ENCODE measurements at places on chromosomes 12 and 14. TPM values are rescaled to one million over a fixed set of nuclear protein-coding genes. Genes with fewer than 3 reads are reported as not detected.
A peak's percentile ranks its signal among the peaks of the same experiment; 100 is the strongest.

GRCh38 chr12:101845137-101845711 is 14.5 kb upstream of the GNPTAB start:
- H3K36me3 ChIP-seq = no peaks in the 10 kb centered on the region
- no peak overlapping the region for H3K27ac ChIP-seq
- H3K4me1 ChIP-seq = no peaks in the 10 kb centered on the region
- H3K4me3 ChIP-seq = no peak overlapping the region
- no peaks in the 10 kb centered on the region for H3K27me3 ChIP-seq

DNA sequence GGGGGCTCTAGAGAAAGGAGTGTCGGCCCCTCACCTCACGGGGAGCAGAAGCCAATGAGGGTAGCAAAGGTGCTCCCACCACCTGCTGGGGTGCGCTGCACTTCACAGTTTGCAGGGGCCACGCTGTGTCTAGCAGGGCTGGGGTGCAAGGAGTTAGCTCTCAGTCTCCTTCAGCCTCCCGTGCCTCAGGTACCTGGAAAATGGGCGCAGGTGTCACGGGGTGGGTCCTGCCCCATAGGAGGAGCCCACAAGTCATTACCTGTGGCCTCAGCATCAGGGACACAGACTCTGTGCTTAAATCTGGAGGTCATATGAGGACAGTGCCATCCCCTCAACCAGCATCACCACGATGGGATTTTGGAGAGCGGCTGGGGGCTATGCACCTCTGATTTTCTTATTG is 326.7 kb downstream of the ADGRD1 start:
- DNase-seq = no peak
- no peaks in the 10 kb centered on the region for H3K4me1 ChIP-seq
- H3K27me3 ChIP-seq = no peaks in the 10 kb centered on the region
- H3K27ac ChIP-seq = no peak overlapping the region

DNA sequence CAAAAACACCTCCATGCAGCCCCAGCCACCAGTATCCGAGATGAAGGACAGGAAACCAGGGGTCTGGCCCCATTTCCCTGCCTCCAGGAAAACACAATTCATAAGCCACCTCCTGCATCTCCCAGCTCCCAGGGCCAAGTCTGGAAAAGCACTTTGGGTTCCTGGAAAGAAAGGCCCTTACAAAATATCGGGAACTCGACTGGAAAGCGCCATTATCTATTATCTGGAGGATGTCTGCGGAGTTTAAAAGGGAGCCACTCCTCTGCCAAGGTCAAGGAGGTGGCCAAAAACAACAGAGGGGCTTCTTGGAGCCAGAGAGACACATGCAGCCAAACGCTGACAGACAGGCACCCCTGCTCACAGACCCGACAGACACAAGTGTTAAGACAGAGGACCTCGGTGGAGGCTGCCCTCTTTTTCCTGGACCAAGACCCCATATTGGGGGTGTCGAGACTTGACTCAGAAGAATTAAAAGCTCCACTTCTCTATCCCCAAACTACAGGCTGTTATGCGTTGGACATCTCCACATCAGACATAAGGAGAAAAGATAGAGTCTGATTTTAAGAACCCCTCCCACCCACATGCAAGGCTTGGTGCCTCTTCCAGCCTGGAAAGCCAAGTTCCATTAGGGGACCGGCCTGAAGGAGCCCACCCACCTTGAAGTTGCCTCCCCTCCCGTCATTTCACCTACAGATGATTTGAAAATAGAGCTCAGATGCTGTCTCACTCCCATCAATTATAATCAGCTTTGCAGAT is 9.6 kb downstream of the ACTN1 start:
- peak overlapping the region; percentile 89 for H3K27ac ChIP-seq
- H3K27me3 ChIP-seq = no peaks in the 10 kb centered on the region

- H3K27ac ChIP-seq = peak overlapping the region; percentile 85
- H3K4me1 ChIP-seq = peaks cover 100% of the 10 kb centered on the region
- H3K27me3 ChIP-seq = no peaks in the 10 kb centered on the region
Observed at GRCh38 chr14:99199846-99200653, 71.9 kb downstream of the BCL11B start.

DNA sequence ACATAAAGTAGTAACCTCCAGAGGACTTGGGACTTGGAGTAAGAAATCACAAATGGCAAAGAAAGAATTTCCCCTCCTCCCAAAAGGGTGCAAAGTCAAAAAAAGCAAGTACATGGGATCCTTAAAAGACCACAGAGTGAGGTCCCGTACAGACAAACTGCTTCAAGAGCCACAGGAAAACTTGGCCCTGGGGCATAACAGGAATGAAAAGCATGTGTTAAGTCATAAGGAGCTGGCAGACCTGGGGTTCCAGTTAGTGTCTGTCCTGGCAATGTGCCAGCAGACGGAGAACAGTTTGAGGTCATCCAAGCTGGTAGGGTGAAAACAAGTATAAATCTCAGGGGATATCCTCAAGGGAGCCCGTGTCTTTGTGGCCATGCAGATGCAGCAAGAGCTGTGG is 73.2 kb downstream of the HSD17B6 start:
- H3K36me3 ChIP-seq = no peaks in the 10 kb centered on the region
- no peak for DNase-seq
- H3K27ac ChIP-seq = no peak overlapping the region
- H3K4me3 ChIP-seq = no peak overlapping the region

DNA sequence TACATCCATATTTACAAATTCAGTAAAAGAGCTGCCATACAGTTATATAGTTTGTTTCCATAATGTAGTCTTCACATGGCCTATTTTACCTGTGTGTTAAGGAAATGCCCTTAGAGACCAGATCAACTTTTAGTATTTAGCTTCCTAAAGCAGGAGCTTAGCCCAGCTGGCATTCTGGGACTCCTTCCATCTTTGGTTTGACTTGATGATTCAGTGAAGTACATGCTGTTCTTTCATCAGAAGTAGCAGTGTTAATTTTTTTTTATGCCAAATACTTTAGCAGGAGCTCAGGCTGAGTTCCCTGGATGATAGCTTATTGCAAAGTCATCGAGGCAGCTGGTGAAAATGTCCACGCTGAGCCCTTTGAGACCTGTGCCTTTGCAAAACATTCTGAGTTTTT is 101.0 kb downstream of the FOXG1 start:
- no peak overlapping the region for H3K27ac ChIP-seq
- no peak overlapping the region for H3K4me3 ChIP-seq
- no peaks in the 10 kb centered on the region for H3K27me3 ChIP-seq
- no peak for DNase-seq
- H3K4me1 ChIP-seq = no peaks in the 10 kb centered on the region

The LMNTD1 gene
- total RNA-seq = not detected

GRCh38 chr14:87908550-87908949 is 84.4 kb downstream of the GALC start:
- DNase-seq = no peak
- H3K27me3 ChIP-seq = no peaks in the 10 kb centered on the region
- H3K27ac ChIP-seq = no peak overlapping the region
- no peak overlapping the region for H3K4me3 ChIP-seq
- no peaks in the 10 kb centered on the region for H3K4me1 ChIP-seq

The FIGNL2 gene
- total RNA-seq = 2.1 TPM

DNA sequence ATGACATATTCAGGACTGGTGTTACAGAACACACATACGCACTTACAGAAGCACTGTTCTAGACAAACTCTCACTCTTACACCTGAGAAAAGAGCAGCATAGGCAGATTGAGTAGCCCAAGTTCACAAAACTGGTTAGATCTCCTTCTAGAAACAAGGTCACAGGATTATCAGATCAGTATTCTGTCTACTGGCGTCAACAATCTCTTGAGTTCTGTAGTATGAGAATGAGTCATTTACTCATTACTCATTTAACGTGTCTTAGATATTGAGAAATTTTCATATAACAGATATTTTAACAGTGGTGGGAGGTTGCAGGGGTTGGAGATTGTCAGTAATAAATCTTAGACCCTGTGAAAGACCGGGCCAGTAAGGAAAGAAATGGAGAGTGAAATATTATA is 2.8 kb upstream of the TSPAN8 start:
- DNase-seq = no peak
- H3K4me3 ChIP-seq = no peak overlapping the region
- H3K4me1 ChIP-seq = no peaks in the 10 kb centered on the region
- H3K36me3 ChIP-seq = no peaks in the 10 kb centered on the region
- no peaks in the 10 kb centered on the region for H3K27me3 ChIP-seq

DNA sequence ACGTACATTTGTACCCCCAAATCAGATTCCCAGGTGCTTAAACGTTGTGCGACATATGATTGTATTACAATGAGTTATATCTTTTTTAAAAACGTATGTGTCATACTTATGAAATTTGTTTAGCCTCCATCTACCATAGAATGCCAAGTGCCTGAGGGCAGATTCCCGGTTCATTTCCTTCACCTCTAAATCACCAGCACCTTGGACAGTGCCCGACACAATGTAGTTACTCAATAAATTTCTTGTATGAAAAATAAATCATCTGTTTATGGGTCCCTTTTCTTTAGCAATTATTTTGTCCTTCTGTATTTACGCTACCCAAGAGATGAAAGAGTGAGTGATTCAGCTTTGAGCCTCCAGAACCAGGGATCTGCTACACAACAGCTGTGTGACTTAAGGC is 157.4 kb downstream of the TBX5 start:
- H3K4me1 ChIP-seq = no peaks in the 10 kb centered on the region
- no peak overlapping the region for H3K27ac ChIP-seq
- H3K36me3 ChIP-seq = no peaks in the 10 kb centered on the region

DNA sequence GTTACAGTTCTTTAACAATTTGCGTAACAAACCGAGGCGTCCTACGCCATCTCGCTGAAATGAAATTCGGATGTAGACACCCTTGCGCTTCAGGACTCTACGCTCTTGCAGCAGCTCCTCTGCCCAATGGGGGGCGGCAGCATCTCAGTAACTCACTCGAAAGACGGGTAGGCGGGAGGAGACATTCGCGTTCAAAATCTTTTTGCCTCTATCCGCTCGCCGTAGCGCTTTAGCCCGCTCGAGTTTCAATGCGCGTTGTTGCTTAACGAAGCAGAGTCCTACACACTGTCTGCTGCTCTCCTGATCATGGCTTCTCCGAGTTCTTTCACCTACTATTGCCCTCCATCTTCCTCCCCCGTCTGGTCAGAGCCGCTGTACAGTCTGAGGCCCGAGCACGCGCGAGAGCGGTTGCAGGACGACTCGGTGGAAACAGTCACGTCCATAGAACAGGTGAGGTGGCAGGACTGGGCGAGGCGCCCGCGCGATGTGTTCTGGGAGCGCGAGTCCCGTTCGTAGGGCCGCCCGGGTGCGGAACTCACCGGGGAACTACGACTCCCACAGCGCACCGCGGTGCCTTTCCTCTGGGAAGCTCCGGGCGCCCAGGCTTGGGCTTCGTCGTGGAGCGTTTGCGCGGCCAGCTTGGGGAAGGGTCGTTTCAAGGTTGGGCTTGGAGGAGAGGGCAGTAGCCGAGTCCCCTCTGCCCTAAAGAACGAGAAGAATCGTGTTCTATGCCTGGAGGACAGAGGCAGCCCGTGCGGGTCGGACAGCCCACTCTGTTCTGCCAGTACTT is at the start of gene FNTB:
FNTB (plus strand) TSS at position 248 of the 790 bp plus-strand sequence; CDS start at position 307, 59 bp downstream.
- peak within 1 kb of the TSS; percentile 97 for H3K4me3 ChIP-seq
- peaks cover 38% of the 10 kb centered on the region for H3K4me1 ChIP-seq
- H3K36me3 ChIP-seq = no peaks in the 10 kb centered on the region

DNA sequence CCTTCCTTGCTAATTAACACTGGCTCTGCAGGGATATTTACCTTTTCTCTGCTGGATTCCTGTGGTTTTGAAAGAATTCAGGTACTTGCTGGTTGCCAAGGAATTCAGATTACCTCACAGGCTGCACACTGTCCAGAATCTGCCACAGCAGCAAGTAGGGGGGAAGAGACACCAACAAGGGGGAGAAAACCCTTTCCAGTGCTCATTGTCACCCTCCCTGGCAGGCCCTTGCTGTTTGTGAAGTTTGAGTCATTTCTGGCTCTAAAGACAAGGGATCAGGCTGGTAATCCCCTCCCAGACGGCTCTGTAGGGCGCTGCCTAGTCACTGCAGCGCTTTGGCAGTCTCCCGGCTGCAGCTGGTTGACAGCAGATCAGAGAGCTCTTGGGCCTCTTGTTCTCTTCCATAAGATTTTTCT is 50.8 kb downstream of the TTLL5 start:
- H3K36me3 ChIP-seq = no peaks in the 10 kb centered on the region
- H3K4me1 ChIP-seq = no peaks in the 10 kb centered on the region
- no peak overlapping the region for H3K27ac ChIP-seq

DNA sequence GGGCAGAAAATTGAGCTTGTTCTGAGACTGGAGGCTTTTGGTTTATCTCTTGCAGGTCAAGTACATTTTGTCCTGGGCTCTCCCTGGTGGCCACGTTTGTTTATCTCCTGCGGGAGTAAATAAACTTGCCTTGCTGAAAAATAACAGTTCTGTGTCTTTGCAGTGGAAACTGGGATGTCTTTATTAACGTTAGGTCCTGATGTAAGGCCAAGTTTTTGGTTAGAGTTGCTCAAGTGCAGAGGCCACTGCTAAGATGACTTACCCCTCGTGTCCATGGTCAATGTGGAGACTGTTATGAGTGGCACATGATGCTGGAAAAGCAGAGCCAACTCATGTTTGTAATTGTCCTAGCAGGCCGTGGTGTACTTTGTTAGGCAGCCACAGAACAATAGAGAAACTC is 3.8 kb downstream of the PTPN11 start:
- no peak overlapping the region for H3K27ac ChIP-seq
- no peaks in the 10 kb centered on the region for H3K36me3 ChIP-seq
- H3K27me3 ChIP-seq = no peaks in the 10 kb centered on the region
- no peak overlapping the region for H3K4me3 ChIP-seq
- H3K4me1 ChIP-seq = peaks cover 37% of the 10 kb centered on the region
- DNase-seq = no peak

GRCh38 chr12:90244232-90244631 is 535.6 kb upstream of the ATP2B1 start:
- no peaks in the 10 kb centered on the region for H3K36me3 ChIP-seq
- no peak overlapping the region for H3K27ac ChIP-seq
- H3K27me3 ChIP-seq = no peaks in the 10 kb centered on the region
- H3K4me1 ChIP-seq = no peaks in the 10 kb centered on the region
- DNase-seq = no peak

DNA sequence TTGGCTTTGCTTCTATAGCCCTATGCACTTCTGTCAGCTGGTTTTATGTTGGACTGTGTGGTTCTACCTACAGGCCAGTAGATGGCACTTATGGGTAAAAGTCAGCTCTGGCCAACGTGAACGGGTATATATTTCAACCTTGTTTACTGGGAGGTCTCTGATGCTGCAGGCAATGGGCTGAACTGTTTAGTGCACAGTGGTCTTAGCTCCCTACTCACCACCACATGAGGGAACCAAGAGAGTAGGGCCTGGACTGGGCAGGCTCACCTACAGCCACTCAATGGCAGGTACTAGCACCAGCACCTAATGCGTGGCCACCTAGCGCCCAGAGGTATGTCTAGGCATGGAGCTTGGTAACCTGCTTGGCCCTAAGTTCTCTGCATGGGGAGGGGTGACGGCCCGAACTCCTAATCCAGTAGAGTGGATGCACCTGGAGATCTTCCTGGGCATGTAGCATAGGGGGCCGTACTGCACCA is 481.8 kb downstream of the TMEM117 start:
- DNase-seq = no peak
- no peaks in the 10 kb centered on the region for H3K36me3 ChIP-seq
- no peak overlapping the region for H3K27ac ChIP-seq
- no peaks in the 10 kb centered on the region for H3K4me1 ChIP-seq

The TAS2R46 gene
- total RNA-seq = 2.7 TPM

Data from naive thymus-derived CD4-positive, alpha-beta T cell (primary cell).